ENCODE measurements at places on chromosomes 5 and 9.

DNA sequence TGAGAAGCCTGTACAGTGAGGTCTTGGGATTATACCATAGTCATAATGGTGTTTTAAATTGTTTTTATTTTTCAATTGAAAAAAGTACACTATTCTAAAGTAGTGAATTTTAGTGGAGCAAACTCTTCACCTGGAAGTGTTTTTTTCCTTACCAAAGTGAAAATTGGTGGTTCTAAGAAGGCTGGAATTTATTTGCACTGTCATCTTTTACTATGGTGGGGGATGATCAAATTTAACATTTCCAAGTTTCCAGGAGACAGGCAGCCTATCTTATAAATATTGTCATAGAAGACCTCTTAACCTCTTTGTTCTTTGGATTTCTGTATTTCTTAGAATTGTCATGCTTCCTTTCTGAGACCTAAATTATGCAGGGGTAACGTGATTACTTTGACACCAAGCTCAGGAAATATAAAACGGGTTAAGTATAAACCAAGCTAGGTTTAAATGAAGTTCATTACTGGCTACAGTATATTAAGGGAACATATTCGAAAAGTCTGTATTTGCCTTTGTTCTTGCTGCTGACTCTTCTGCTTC lies 20.2 kb downstream of the NDFIP1 start:
- no peak for DNase-seq

GRCh38 chr5:152673601-152674000 lies 268.5 kb upstream of the NMUR2 start:
- no peak for DNase-seq

GRCh38 chr5:128252756-128253155 lies 169.2 kb downstream of the SLC12A2 start:
- DNase-seq, result no peak

GRCh38 chr5:153516504-153517240 lies 26.2 kb downstream of the GRIA1 start:
- no peak for DNase-seq

GRCh38 chr5:59464969-59465368 lies 428.6 kb downstream of the PDE4D start:
- no peak for DNase-seq

DNA sequence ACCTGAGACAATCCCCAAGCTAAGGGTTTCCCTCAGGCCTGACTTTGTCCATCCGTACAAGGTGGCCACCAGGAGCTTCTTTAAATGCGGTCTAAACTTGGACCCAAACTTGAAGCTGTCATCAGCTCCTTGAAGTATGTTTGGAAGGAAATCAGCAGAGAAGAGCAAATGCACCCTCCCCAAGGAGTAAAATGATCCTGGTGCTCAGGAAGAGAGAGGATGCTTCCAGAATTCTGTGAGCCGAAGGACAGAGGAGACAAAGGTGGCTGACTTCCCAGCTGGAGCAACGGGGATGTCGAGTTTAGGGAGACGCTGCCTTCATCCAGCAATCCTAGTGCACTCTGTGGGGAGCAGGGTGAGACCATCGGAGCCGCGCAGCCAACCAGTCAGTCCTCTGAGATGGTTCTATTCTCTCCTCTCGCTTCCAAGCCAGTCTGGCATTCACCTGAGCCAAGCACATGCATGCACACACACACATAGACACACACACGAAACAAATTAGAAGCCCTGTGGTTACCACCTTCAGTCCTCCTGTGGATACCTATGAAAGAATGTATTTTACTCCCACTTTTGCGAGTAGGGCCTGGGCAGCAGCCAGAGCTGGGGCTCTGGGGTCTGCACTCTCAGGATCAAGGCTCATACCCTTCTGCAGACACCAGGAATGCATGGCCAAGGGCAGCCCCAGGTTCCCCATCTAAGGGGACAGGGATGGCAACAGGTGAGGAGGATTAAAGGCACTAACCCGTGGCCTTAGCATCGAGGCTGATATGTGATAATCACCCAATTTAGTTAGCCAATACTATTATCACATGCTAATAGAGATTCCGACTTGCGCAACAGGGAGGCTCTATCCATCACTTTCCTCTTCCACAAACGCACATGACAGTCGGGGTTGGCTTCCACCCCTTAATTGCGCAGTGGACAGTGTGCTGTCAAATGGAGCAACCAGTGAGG lies 75.8 kb downstream of the GTF3C4 start:
- no peak for DNase-seq

DNA sequence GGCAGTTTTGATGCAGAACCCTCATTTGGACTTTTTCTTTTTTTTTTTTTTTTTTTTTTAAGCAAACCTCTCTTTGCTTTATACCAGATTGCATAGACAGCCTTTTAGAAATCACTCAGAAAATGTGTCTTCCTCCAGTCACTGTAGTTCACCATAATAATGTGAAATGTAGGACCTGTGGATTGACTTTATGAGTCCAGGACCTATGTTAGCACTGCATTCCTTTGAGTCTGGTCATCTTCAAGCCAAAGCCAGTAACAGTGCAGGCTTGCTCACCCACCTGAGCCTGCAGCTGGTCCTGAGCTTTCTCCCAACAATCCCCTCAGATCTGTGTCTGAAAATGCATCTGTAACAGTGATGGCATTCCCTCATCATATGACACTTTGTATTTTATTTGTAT lies 110.7 kb upstream of the NFIL3 start:
- no peak for DNase-seq

GRCh38 chr5:15388866-15389265 lies 111.1 kb upstream of the FBXL7 start:
- no peak for DNase-seq

DNA sequence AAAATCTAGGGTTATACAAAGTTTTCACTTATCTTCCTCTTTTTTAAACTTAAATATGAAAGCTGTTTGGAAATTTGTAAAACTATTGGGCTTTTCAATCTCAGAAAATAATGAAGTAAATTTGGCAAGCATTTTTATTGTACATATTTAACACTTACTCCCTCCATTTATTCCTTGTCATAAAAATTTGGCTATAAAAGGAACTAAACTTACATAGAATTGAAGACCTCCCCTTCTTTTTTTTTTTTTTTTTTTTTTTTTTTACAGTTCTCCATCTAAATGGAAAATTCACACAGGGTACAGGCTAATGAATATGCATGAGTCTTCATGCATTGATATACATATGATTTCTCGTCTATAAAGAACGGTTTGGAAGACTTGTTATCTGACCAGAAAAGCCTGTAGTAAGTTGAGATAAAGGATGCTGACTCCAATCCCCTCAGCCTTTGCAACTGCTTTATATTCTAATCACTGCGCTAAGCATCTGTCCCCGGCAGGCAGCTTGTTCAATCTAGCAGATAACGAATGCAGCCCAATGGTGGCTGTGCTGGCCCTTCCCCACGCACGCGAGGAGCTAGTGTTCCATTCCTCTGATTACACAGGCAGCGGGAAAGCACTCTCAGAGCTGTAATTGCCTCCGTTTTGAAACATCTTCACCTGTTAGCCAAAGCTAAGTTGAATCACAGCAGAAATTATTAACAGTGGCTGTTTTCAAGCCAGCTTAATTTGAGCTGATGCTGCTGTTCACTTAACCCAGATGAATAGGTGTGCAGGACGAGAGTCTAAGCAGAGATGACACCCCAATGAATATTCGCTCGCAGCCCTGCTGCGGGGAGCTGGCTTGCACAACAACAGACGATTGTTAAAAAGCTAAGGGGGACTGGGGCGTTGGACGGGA lies 453.8 kb upstream of the ZNF608 start:
- peak; percentile 20 for DNase-seq

- no peak for DNase-seq
Observed at GRCh38 chr5:13580058-13580457, 364.4 kb downstream of the DNAH5 start.

DNA sequence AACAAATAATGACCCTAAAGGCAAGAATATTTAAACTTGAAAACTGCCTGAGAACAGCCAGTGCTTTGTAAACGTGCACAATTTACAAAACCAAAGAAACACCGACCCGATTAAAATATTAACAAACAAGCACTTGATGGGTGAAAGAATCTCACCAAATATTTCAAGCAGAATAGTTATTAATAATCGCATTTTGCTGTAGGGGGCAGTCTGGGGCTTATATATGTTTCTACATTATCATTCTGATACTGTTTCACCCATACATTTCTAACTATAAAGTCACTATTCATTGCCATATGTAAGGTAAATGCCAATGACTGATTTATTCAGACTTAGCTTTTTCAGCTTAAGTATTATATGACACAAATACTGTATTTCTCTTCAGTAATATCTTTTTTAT lies 37.7 kb downstream of the UBAP2 start:
- DNase-seq, result no peak

DNA sequence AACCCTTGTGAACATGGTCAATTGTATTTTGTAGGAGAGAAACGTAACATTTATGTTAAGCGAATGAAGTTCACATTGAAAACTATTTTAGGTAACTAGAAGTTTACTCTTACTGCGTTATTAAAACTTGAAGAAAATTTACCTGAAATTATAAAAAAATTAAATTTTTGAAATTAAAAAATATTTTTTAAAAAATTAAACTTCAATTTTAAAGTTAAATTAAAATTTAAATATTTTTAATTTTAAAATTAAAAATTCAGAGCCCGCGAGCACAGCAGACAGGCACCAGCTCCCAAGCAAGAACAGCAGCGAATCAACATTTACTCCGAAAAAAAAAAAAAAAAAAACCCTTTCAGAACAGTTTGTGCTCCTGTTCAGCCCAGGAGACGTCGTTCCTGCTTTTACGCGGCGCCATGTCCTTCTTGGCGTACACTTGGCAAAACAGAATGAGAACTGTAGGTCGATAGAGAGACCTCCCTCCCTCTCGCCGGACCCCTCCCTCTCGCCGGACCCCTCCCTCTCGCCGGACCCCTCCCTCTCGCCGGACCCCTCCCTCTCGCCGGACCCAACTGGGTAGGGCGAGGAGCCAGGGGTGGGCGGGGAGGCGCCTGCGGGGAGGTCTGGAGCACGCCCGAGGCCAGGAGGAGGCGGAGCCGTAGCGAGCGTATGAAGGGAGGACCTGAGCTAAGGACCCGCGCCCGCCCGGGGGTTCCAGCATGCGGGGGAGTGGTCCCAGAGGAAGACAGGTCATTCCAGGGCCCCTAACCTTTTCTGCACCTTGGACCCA lies 235.8 kb downstream of the ROR2 start:
- DNase-seq, result peak; percentile 56

- DNase-seq, result no peak
Observed at GRCh38 chr5:3127423-3127911, 376.0 kb upstream of the IRX2 start.

DNA sequence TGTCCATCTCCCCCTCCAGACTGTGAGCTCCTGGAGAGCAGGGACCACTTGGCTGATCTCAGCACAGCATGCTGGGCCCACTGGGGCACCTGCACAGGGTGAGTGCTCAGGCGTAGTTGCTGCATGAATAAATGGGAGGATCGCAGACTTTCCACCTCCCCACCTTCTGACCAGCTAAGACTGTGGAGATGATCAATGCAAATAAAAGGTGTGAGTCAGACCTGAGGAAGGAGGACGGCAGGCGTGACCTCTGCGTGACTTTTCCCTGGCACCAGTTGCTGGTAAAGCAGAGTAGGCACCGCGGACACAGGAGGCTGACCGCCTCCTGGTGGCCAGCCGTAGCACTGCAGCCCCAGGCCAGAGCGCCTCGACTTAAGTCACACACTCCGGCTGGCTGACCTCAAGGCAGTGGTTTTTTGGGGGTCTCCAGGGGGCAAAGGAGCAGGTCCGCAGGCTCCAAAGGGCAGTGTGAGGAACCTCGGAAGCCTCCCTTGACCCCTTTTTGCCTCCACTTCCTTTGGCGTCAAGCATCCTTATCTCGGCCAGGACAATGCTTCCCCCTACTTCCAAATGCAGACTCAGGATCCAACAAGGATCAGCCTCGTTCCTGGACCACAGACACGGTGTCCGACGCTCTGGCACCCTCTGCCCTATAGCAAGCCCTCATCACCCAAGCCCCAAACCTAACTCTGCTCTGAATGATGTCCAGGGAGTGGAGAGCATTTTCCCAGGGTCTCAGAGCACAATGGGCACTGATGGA lies 12.7 kb upstream of the TDRD7 start:
- no peak for DNase-seq

- DNase-seq, result no peak
Observed at GRCh38 chr5:62152394-62153087, 153.5 kb upstream of the KIF2A start.

DNA sequence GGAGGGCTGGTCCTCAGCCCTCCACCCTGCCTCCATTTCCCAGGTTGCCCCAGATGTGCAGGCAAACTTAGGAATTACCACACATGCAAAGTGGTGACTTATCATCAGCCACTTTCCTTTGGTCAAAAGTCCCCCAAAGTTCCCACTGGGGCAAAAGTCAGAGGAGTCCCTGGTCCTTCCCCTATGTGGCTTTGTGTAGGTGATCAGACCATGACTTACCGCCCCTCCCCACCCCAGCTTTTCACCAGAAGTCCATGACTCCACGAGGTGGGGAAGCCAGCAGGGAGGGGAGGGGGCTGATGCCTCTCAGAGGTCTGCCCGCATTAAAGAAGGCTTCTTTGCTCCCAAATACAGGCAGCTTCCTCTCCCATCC lies 5.8 kb downstream of the TRAF1 start:
- DNase-seq, result no peak

- no peak for DNase-seq
Observed at GRCh38 chr9:117480253-117480652, 65.4 kb upstream of the ASTN2 start.

DNA sequence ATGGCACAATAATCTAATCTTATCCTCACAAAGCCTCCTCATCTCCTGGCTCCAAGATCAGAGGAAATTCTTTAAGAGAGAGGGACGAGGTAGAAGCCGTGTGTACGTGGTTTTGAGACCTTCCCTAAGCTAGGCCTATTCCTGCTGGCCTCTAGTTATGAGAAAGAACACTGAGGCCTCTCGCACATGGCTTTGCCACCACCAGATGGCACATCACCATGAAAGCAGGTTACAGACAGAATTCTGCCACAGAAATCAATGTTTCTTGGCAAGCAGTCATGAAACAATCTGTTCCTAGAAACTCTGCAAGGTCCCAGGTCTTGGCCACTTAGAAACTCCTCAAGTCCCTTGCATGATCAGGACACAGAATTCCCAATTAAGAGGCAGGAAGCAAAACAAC lies 268.2 kb upstream of the TAS2R1 start:
- DNase-seq, result peak; percentile 12

DNA sequence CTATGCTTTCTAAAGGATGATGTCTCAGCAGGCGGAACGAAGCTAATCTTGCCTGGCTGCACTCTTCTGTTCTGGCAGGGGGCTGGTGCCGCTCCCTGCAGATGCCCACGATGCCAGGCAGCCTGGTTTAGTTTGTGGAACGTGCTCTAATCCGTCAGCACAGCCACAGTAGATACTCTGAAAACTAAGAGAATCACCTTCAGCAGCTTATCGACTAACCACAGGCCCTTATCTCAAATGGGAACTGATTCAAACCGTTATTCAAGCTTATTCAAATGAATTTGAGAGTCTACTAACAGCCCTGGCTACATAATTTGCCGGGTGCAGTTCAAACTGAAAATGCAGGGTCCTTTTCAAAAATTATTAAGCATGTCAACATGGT lies 246.6 kb upstream of the ANKRD55 start:
- no peak for DNase-seq

- DNase-seq, result no peak
Observed at GRCh38 chr5:10875201-10875768, 114.3 kb upstream of the DAP start.

- DNase-seq, result peak; percentile 44
Observed at GRCh38 chr5:96083361-96083881, 121.8 kb upstream of the ELL2 start.
